Dermis blood vessel endothelial cell (primary cell): ENCODE measurements at places on chromosomes 1 and 21. TPM values are rescaled to one million over a fixed set of nuclear protein-coding genes. Genes with fewer than 3 reads are reported as not detected.

- DNase-seq, result no peak
Measured at GRCh38 chr1:31708324-31708723, 4.5 kb upstream of the COL16A1 start.

- DNase-seq, result no peak
Measured at GRCh38 chr1:28646040-28646439, 2.4 kb upstream of the RNU11 start.

- DNase-seq, result peak; percentile 64
Measured at GRCh38 chr1:233025157-233025556, 74.7 kb downstream of the NTPCR start.

DNA sequence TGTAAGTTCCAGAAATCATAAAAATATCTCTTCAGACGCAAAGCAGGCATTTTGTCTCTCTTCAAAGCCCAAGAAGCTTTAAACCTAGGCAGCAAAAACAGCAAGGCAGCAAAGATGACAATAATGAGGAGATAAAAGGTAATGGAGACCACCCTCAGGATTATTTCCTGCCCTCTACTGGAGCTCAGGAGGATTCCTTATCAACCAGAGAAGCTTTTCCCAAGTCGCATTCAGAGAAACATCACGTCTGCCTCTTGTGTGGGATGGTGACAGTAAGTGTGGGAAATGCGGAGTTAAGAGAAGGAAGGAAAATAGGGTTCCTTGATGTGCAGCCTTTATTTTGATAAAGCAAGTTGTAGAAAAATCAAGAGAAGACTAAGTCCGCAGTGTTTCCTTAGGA is 365.8 kb downstream of the RGS7 start:
- no peak for DNase-seq

Gene PLA2G2D
- total RNA-seq, result not detected in 2 replicates

Gene KRTAP10-2
- total RNA-seq, result not detected in 2 replicates

Gene TIE1
- 1,320 and 1,392 TPM in 2 replicates for total RNA-seq

Gene OR2T34
- not detected in 2 replicates for total RNA-seq

- no peak for DNase-seq
Measured at GRCh38 chr1:14733048-14733778, 134.7 kb downstream of the KAZN start.

GRCh38 chr1:119795261-119796200 is 15.7 kb downstream of the REG4 start:
- DNase-seq, result no peak

Gene GJA5
- under 0.01 and 0.33 TPM in 2 replicates for total RNA-seq

DNA sequence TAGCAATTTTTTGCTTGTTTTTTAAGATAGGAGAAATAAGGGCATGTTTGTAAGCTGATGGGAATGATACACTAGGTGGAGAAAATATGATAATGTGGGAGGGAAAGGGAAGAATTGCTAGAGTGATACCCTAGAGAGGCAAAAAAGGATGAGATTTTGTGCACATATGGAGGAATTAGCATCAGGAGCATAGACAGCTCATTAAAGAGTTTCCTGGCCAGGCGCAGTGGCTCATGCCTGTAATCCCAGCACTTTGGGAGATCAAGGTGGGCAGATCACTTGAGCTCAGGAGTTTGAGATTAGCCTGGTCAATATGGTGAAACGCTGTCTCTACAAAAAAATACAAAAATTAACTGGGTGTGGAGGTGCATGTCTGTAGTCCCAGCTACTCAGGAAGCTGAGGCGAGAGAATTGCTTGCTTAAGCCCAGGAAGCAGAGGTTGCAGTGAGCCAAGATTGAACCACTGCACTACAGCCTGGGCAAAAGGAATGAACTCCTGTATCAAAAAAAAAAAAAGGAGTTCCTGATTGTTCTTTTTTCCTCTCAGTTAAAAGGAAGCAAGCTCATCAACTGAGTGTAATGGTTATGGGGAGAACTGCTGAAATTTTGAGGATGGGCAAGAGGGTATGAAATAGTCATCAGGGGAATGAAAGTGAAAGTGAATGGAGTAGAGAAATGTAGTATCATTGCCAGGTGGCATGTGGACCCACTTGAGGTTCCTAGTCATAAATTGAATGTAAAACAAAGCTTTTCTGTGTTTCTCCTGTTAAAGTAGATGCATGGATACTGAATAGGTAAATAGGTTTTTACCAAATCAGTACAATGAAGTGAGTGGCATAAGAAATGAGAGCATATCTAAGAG is 35.5 kb downstream of the SH3GLB1 start:
- DNase-seq, result peak; percentile 21

Gene DEPDC1
- 12.6 and 39.3 TPM in 2 replicates for total RNA-seq

Gene RGS8
- not detected in 2 replicates for total RNA-seq

GRCh38 chr1:175530622-175531375 is 212.6 kb downstream of the TNR start:
- no peak for DNase-seq

Gene HAPLN2
- not detected in 2 replicates for total RNA-seq

DNA sequence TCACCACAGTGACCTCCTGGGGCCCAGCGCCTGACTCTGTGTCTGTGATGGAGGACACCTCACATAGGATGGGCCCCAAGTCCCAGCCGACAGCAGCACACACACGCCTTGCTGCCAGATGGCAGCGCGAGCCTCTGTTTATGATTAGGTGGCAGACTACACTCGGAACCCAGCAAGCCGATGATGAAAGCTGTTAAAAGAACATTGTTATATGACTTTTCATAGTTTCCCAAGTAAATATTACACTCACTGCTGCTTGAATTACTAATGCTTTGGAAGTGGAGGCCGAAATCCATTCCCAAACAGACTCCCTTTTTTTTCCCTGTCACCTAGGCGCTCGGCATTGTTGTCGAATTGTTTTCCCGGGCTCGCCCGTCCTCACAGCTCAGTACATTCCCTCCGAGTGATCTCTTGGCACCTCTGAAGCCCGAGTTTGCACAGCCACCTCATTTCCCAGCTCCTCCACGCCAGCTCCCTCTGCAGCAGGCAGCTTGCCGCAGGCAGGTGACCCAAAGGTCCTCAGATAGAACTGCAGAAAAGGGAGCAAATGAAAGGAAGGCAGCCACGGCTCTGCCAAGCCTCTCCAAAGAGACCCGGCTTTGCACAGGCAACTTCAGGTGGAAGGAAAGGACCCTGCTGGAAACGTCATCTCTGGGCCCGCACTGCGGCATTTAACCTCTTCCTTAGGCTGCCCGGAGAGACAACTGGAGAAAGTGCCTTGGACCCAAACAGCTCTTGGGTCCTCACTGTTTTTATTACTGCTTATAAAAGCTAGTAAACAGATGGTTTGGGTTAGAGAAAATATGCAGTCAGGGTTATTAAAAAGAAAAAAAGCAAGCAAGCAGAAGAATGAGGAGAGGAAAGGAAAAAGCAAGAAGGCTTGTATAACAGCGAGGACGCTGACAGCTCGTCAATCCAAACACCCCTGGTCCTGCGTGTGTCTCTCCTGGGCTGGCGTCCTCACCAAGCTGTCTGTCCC is 72.2 kb upstream of the SLC25A33 start:
- no peak for DNase-seq

DNA sequence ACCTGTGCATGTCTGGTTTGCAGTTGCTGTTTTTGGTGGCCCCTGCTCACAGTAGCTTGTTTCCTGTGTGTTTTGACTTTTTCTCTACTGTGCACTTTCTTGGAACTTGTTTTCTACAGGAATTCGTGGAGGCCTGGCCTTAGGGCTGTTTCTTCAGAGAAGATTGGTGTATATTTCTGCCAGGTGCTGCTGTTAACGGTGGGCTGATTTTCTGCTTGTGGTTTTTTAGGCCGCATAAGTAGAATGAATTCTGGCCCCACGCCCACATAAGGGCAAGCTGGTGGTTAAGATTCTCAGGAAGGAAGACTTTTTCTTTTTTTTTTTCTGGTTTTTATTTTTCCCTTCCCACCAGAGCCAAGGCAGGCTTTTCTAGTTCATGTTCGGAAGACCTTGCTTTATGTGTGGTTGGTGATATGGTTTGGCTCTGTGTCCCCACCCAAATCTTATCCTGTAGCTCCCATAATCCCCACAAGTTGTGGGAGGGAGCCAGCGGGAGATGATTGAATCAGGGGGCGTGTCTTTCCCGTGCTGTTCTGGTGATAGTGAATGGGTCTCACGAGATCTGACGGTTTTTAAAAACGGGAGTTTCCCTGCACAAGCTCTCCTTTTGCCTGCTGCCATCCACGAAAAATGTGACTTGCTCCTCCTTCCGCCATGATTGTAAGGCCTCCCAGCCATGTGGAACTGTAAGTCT is 71.5 kb upstream of the DISP3 start:
- DNase-seq, result no peak

GRCh38 chr1:217078078-217078690 is 355.0 kb upstream of the ESRRG start:
- DNase-seq, result no peak

DNA sequence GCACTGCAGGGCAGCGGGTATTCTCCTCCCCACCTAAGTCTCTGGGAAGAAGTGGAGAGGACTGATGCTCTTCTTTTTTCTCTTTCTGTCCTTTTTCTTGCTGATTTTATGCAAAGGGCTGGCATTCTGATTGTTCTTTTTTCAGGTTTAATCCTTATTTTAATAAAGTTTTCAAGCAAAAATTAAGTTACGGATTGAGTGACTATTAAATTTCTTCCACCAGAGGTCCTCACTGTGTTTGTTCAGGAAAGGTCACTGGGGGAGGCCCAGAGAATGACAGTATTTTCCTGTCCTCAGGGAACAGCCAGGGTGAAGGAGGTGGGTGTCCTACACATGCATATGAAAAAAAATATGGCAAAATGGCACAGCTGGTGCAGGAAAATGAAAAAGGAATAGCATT is 4.4 kb upstream of the ELF3 start:
- DNase-seq, result peak; percentile 55

DNA sequence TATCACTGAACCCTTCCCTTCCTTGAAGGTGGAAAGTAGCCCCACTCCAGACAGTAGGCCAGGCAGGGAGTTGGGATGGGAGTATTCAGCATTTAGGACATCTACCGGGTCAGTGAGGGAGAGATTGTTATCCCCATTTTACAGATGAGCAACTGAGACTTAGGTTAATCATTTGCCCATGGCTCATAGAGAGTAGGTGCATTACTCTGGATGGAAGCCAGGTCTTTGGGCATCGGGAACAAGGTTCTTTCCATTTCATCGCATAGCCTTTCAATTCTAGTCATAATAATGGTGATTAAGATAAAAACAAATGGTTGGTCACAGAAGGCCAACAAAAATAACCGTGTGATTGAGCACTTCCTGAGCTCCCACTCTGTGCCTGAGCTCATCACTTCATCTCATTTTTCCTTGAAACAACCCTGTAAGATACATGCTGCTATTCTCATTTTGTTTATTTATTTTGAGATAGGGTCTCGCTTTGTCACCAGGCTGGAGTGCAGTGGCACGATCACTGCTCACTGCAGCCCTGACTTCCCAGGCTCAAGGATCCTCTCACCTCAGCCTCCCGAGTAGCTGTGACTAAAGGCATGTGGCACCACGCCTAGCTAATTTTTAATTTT is 64.8 kb downstream of the NAV1 start:
- DNase-seq, result peak; percentile 64

Gene ZNF697
- total RNA-seq, result 21.1 and 23.1 TPM in 2 replicates

- peak; percentile 25 for DNase-seq
Measured at GRCh38 chr1:225737161-225737560, 40.5 kb upstream of the SRP9 start.

Gene BSND
- total RNA-seq, result not detected in 2 replicates

DNA sequence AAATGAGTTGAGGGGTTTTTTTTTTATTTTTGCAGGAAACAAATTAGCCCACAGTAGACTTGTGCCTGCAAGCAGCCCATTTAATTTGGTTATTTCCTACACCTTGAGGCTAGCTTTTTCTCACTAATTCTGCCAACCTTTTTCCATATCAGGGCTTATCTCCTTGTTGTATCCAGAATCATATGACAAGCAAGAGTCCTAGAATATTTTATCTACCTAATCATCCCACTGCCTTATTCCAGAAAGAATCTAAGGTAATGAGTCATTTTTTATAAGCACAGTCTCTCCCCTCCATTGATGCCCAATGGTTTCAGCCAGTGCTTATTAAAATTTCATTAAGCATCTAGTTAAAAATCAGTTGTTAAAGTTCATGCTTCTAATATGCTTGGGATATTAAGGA is 324.1 kb downstream of the BARHL2 start:
- DNase-seq, result no peak

GRCh38 chr1:201468501-201468843 is 516 bp downstream of the PHLDA3 start:
- DNase-seq, result peak; percentile 65

- peak; percentile 63 for DNase-seq
Measured at GRCh38 chr1:42931108-42931539, 27.5 kb downstream of the SLC2A1 start.

Gene SLC50A1
- total RNA-seq, result 26.2 and 27.1 TPM in 2 replicates

Gene ILF2
- total RNA-seq, result 267 and 268 TPM in 2 replicates

GRCh38 chr1:214518361-214518760 is 33.0 kb downstream of the PTPN14 start:
- no peak for DNase-seq

- DNase-seq, result no peak
Measured at GRCh38 chr1:228356897-228357680, 49.5 kb downstream of the TRIM11 start.

Gene PRAMEF33
- not detected in 2 replicates for total RNA-seq

DNA sequence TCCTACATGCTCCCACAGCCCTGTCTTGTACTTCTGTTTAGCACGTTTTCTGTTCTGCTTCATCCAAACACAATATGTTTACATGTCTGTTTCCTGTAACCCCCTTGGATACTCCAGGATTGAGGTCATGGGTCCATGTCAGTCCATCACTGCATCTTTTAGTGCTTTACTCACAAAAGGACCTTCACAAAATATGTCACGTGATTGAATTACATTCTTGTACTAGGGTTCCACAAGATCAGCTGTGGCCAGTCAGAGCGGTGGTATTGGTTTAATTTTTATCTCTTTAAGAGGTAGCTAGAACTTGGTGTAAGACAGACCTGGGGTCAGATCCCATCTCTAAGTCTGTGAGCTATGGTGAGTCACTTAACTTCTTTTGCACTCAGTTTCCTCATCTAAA is 201.2 kb upstream of the FAM78B start:
- no peak for DNase-seq

GRCh38 chr1:46175243-46175642 is 356 bp downstream of the TSPAN1 start:
- DNase-seq, result no peak

DNA sequence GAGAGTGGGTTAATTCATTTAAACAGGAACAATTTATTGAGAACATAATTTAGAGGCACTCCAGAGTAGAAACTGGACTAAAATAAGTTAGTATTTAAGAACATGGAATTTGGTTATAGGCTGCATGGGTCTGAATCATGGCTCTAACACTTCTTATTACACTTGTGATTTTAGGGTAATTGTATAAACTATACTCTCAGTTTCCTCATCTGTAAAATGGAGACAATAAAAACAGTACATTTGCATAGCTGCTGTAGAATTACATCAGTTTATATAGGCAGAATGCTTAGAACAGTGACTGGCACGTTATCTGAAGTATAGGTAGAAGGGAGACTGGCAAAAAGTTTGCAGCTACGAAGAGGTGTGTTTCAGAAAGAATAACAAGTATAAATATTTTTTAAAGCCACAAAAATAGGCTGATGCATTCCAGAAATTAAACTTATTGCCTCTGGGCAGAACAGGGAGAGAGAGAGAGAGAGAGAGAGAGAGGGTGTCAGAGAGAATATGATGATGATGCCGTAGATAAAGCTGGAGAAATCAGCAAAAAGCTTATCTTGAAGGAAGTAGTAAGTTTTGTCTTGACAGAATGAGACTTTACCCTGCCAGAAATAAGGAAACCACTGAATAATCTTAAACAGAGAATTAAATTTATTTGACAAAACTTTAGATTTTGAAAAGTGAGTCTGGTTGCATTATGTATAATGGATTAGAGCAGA is 8.1 kb upstream of the OR6K3 start:
- no peak for DNase-seq

GRCh38 chr1:50458507-50458906 is 35.3 kb upstream of the DMRTA2 start:
- DNase-seq, result no peak
